ENCODE measurements at places on chromosomes 3 and 15. TPM values are rescaled to one million over a fixed set of nuclear protein-coding genes. Genes with fewer than 3 reads are reported as not detected.

GRCh38 chr3:123593381-123593780 lies 8.5 kb upstream of the HACD2 start:
- no peaks in the 10 kb centered on the region for H3K27me3 ChIP-seq
- no peaks in the 10 kb centered on the region for H3K4me1 ChIP-seq
- no peak overlapping the region for H3K27ac ChIP-seq
- H3K4me3 ChIP-seq = no peak overlapping the region
- peaks cover 24% of the 10 kb centered on the region for H3K36me3 ChIP-seq

DNA sequence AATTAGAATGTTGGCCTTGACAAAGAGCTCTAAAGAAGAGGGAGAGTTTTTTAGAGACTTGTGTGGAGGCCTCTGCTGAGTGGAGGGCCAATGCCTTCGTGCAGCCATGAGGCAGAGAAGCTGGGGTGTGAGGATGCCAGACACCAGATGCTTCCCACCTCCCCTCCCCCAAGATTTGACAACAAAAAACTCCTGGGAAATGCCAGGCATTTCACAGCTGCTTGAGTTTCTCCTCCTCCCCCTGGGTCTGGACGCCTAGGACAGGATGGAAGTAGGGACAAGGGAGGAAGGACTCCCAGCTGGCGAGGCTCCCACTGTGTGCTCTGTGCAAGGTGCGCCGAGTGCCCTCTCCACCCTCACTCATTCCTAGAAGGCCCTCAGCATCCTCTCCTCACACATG lies 20.1 kb downstream of the TGM4 start:
- H3K27me3 ChIP-seq = no peaks in the 10 kb centered on the region
- no peaks in the 10 kb centered on the region for H3K36me3 ChIP-seq
- H3K4me3 ChIP-seq = no peak overlapping the region
- H3K27ac ChIP-seq = no peak overlapping the region
- DNase-seq = peak; percentile 89
- no peaks in the 10 kb centered on the region for H3K4me1 ChIP-seq

Gene CCR1
- not detected for total RNA-seq

Gene TRIM42
- not detected for total RNA-seq

- H3K4me3 ChIP-seq = no peak overlapping the region
- no peak overlapping the region for H3K27ac ChIP-seq
- H3K27me3 ChIP-seq = no peaks in the 10 kb centered on the region
- no peaks in the 10 kb centered on the region for H3K36me3 ChIP-seq
- no peaks in the 10 kb centered on the region for H3K4me1 ChIP-seq
Observed at GRCh38 chr3:124455891-124456290, 274.4 kb upstream of the UMPS start.

DNA sequence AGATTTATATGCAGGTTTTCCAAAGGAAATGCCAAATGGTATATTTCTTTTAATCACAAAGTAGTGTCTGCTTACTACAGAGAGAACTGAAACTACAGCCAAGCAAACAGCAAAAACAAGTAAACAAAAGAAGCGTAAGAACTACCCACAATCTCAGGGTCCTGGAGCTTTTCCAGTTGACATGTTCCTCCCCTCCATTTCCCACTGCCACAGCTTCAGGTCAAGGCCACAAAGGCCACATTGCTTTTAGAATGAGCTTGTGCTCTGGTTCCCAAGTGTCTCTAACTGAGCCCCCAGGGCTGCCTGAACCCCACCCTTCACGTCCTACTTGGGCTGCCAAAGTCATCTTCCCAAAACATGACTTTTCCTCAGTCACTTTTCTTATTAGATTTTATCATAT lies 24.1 kb downstream of the CTDSPL start:
- no peak overlapping the region for H3K4me3 ChIP-seq
- H3K27me3 ChIP-seq = peaks cover 18% of the 10 kb centered on the region
- no peak overlapping the region for H3K27ac ChIP-seq
- H3K4me1 ChIP-seq = no peaks in the 10 kb centered on the region
- DNase-seq = no peak

GRCh38 chr15:69090197-69090948 lies 70.1 kb upstream of the GLCE start:
- no peak overlapping the region for H3K27ac ChIP-seq
- no peak overlapping the region for H3K4me3 ChIP-seq
- peaks cover 36% of the 10 kb centered on the region for H3K4me1 ChIP-seq
- DNase-seq = peak; percentile 83
- H3K27me3 ChIP-seq = no peaks in the 10 kb centered on the region

DNA sequence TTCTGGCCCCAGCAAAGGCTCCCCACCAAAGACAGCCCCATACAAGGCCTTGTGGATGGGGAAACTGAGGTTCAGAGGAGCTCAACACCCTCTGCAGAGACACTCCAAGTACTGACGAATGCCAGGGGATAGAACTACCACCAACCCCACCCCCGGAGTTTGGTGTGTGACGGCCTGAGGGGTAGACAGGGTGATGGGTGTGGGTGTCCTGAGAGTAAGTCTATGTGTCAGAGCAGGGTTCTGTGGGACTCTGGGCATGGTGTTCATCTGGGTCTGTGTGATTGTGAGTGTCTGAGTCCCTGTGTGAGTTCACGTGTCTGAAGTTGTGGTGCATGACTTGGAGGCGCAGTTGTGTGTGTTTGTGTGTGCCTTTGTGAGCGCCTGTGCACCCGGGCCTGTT lies 7.4 kb downstream of the PTH1R start:
- H3K27ac ChIP-seq = no peak overlapping the region
- peaks cover 57% of the 10 kb centered on the region for H3K27me3 ChIP-seq
- no peaks in the 10 kb centered on the region for H3K36me3 ChIP-seq
- H3K4me3 ChIP-seq = no peak overlapping the region
- no peaks in the 10 kb centered on the region for H3K4me1 ChIP-seq
- DNase-seq = no peak

Gene CCRL2
- not detected for total RNA-seq

GRCh38 chr3:36804295-36805055 lies 40.1 kb upstream of the DCLK3 start:
- DNase-seq = peak; percentile 62
- no peaks in the 10 kb centered on the region for H3K27me3 ChIP-seq
- no peak overlapping the region for H3K4me3 ChIP-seq

DNA sequence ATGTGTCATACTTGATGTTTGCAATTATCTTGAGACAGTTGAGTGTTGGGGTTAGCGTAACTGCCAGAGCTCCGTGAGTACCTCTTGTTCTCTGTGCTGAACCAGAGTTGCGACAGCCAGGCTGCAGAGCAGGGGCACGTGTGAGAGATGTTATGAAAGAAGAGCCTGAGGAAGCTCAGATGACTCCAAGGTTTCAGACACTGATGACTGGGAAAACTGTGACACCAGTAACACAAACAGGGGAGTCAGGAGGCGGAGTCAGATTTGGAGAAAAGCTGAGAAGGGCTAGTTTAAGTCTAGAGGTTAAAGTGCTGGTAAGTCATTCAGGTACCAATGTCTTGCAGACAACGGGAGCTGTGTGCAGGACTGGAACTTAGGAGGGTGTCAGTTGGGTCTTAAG lies 45.0 kb downstream of the BLM start:
- no peaks in the 10 kb centered on the region for H3K27me3 ChIP-seq
- peak; percentile 49 for DNase-seq
- H3K4me3 ChIP-seq = no peak overlapping the region
- H3K36me3 ChIP-seq = peaks cover 34% of the 10 kb centered on the region
- peaks cover 3% of the 10 kb centered on the region for H3K4me1 ChIP-seq
- no peak overlapping the region for H3K27ac ChIP-seq

GRCh38 chr3:127074900-127075360 lies 92.0 kb downstream of the PLXNA1 start:
- H3K27me3 ChIP-seq = peaks cover 5% of the 10 kb centered on the region
- peak; percentile 61 for DNase-seq
- no peak overlapping the region for H3K27ac ChIP-seq
- no peak overlapping the region for H3K4me3 ChIP-seq
- H3K36me3 ChIP-seq = no peaks in the 10 kb centered on the region
- no peaks in the 10 kb centered on the region for H3K4me1 ChIP-seq

Gene GOLGA8O
- not detected for total RNA-seq

DNA sequence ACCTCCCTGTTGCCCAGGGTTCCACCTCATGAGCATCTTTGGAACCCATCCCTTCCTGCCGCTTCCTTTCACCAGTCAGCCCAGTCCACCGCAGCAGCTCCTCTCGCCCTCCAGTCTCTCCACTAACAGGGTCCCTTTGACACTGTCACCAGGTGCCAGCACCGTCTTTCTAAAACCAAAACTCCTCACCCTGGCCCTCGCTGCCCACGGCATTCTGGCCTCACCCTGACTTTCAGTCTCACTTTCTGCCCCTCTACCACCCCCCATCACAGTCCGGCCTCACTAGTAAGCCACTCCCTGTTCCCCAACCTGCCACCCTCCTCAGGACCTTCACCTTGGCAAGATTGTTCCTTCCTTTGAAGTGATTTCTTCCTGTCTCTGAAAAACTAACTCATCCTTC lies 4.2 kb downstream of the PPCDC start:
- H3K4me1 ChIP-seq = peaks cover 8% of the 10 kb centered on the region
- H3K27ac ChIP-seq = no peak overlapping the region
- H3K27me3 ChIP-seq = no peaks in the 10 kb centered on the region

- H3K27me3 ChIP-seq = no peaks in the 10 kb centered on the region
- H3K27ac ChIP-seq = no peak overlapping the region
- no peaks in the 10 kb centered on the region for H3K36me3 ChIP-seq
- no peaks in the 10 kb centered on the region for H3K4me1 ChIP-seq
Observed at GRCh38 chr3:118108769-118109168, 925.9 kb downstream of the IGSF11 start.

DNA sequence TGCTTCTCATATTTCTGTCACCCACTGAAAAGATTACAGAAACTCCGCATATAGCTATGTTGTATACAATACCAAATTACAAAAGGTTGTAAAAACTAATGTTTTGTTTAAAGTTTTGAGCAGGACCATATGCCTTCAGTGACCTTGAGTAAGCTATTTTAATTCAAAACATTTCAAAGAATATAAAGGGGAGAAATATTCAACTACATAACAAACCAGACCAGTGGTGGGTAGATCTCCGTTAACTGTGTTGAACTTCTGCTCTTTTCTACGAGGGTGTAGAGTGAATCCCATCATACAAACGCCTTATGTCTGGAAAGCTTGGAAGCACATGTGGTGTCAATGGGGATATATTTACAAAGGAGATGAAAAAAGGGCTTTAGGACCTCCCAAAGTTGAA lies 68.4 kb upstream of the NR2F2 start:
- H3K4me1 ChIP-seq = peaks cover 7% of the 10 kb centered on the region
- H3K4me3 ChIP-seq = no peak overlapping the region
- H3K27me3 ChIP-seq = no peaks in the 10 kb centered on the region
- no peak for DNase-seq
- H3K36me3 ChIP-seq = no peaks in the 10 kb centered on the region

Gene OXTR
- total RNA-seq = 11.8 TPM

DNA sequence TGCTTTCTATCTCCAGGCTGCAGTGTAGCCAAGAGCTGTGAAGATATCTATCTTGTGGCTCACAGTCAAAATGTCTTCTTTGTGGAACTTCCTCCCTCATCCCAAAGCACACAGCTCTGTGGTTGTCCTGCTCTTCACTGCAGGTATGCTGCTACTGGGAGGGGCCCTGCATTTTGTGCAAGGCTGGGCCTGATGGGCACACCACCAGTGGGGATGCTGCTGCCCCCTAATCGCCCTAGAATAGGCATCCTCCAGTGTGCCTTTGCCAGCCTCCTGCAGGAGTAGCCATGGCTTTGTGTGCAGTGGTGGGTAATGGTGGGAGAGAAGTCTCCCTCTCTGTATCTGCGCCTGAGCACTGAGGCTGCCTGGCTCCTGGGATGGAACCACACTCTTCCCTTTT lies 297.3 kb downstream of the DOCK3 start:
- H3K4me3 ChIP-seq = no peak overlapping the region
- peaks cover 2% of the 10 kb centered on the region for H3K4me1 ChIP-seq
- H3K36me3 ChIP-seq = no peaks in the 10 kb centered on the region

Gene CCR2
- total RNA-seq = not detected

DNA sequence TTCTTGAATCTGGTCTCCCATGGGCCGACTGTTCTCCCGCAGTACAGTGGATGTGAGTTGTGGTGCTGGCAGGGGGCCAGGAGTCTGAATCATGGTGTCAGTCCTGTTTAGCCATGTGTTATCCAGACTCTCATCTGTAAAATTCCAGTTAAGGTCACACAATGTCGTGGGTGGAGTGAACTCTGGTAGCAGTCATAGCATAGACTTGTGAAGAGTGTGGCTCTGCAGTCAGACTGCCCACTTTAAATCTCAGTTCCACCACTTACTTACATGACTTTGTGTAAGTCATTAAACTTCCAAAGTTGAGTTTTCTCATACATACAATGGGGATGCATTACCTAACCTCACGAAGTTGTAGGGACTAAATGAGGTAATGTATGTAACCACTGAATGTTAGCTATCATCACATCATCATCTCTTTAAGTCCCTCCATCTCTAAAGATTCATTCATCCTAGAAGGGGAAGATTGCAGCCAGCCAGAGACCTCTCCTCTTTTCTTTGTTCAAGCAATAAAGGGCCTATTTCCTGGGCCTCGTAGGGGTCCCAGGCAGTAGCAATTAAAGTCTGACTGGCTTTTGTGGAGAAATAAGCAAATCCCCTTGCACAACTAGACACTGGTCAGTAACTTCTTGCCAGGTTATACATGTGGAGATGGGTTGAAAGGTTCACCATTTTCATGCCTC lies 93.9 kb downstream of the PCCB start:
- H3K27ac ChIP-seq = peak overlapping the region; percentile 40
- DNase-seq = no peak
- no peak overlapping the region for H3K4me3 ChIP-seq

DNA sequence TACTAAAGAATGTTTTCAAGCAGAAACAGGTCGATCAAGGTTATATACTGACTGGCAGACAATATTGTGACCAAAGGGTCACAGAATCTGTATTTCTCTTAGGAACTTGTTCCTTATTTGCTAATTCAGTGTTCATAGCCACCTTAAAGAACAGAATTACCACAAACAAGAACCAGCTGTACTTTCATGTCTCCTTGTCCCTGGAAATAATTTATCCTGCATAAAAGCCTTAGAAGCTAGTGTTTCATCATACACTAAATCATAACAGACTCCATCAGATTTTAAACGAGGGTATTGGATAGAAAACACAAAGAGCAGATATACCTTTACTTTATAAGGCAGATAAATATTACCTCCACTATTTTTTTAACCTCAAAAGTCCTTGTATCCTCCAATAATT lies 6.4 kb downstream of the DNAJC19 start:
- DNase-seq = no peak
- H3K36me3 ChIP-seq = peaks cover 49% of the 10 kb centered on the region
- no peak overlapping the region for H3K4me3 ChIP-seq
- H3K27ac ChIP-seq = no peak overlapping the region
- no peaks in the 10 kb centered on the region for H3K27me3 ChIP-seq

DNA sequence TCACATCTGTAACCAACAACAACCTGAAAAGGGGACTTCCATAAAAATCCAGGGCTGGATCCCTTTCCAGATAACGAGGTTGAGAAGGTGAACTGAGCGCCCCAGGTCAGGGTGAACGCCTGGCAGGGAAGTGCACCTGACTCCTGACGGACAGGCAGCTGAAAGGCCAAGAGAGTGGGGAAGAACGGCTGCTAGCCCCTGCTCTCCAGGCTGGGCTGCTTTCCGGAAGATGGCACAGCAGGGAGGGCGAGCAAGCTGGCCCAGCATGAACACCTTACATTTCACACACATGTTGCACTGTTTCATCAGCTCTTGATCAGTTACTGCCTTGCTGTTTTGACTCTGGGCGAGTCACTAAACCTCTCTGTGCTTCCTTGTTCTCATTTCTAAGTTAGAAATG lies 127.2 kb upstream of the IQSEC1 start:
- no peaks in the 10 kb centered on the region for H3K27me3 ChIP-seq
- no peak overlapping the region for H3K4me3 ChIP-seq
- no peaks in the 10 kb centered on the region for H3K36me3 ChIP-seq
- DNase-seq = peak; percentile 62
- H3K27ac ChIP-seq = no peak overlapping the region
